ENCODE measurements at places on chromosomes 2 and 18. TPM values are rescaled to one million over a fixed set of nuclear protein-coding genes. Genes with fewer than 3 reads are reported as not detected.

- DNase-seq, result no peak
Measured at GRCh38 chr18:77422974-77423867, 173.6 kb downstream of the GALR1 start.

- DNase-seq, result no peak
Measured at GRCh38 chr2:216601632-216602409, 31.4 kb upstream of the IGFBP2 start.

DNA sequence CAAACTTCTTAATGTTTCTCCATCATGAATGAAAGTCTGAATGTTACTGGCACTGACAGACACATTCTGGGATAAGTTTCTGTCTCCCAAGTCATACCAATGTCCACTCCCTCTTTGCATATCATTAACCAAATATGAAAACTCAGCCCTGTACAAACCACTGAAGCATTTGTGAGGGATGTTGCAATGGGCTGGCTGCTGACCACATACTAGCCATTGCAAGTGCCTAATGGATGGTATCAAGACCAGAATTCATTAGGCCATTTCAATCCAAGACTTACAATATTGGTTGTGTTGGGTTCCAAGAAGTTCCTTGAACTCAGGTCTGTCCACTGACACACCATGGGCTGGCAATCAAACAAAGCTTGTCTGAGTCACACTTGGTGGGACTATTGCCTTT lies 73.8 kb downstream of the CBLN2 start:
- no peak for DNase-seq

- no peak for DNase-seq
Measured at GRCh38 chr2:23677836-23678235, 249.1 kb downstream of the ATAD2B start.

DNA sequence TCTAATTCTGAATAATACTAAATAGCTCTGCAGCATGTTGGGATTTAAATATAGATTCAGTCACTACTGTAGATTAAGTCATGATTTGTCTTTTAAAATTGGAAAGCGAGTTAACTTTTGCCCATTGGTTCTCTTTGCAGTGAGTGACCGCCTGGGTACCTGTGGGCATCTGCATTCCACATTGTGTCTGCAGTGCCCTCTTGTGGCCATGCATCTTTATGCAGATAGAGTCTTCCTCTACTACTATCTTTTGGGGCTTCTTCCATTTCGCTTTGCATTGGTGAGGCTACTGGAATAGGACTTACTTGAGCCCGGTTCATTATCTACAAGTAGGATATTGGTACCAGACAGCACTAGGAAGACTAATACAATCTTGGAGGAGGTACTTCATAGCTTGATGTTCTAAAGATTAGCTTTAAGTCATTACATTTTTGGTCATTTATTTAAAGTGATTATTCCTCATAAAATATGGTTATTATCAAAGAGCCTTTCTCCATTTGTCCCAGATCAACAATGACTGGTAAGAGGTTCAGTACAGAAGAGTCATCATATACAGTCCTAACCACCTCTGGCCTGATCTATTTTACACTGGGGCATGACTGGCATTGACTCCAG lies 203.0 kb downstream of the SOCS6 start:
- no peak for DNase-seq

GRCh38 chr2:141498561-141498960 lies 632.3 kb downstream of the LRP1B start:
- DNase-seq, result no peak

DNA sequence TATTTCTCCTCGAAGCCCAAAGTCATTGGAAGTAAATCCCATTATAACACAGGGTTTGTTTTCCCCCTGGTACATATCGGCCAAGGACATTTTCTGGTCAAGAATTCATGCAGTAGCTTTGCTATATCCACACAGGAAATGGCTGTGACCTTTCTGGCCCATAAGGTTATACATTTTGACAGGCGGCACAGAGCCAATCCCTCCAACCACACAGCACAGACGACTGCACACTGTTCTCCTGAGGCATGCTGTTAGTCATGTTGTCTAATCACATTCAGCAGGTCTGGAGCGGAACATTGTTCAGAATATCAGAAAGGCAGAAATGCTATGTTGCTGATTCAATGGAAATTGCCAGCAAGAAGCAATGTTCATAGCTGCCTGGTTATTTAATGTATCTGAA lies 742.3 kb upstream of the SLC8A1 start:
- DNase-seq, result no peak

- no peak for DNase-seq
Measured at GRCh38 chr2:133568172-133568571, at the start of gene NCKAP5. TSS of gene NCKAP5 (minus strand) at chr2:133568463. CDS start at chr2:133517526, 50,937 bp downstream.

Gene OTOF
- total RNA-seq, result not detected

Gene CD8B2
- total RNA-seq, result not detected

Gene PLB1
- total RNA-seq, result 6.6 TPM

Gene FBXO48
- total RNA-seq, result not detected

Gene LOXHD1
- total RNA-seq, result not detected

Gene SERPINB8
- total RNA-seq, result 15.0 TPM
